ENCODE measurements at places on chromosomes 2 and 18. TPM values are rescaled to one million over a fixed set of nuclear protein-coding genes. Genes with fewer than 3 reads are reported as not detected.

DNA sequence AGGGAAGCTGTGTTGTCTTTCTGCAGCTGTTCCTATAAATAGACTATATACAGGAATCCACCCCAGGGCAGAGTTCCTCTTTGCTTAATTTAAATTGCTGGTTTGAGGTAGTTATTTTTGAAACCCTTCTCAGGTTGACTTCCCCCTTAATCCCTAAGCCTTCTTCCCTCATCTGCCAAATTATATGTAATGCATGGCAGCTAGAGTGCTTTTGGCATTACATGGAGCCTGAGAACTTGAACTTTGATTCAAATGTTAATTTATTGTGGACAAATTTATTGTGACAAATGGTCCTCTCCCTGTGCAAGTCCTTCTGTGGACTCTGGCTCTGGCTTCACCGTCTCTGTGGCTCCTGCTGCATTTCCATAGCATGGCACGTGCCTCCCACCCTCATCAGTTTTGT lies 29.2 kb downstream of the MYO1B start:
- peak; percentile 67 for DNase-seq
- peaks cover 70% of the 10 kb centered on the region for H3K4me1 ChIP-seq
- peak overlapping the region; percentile 61 for H3K4me3 ChIP-seq
- peak overlapping the region; percentile 68 for H3K27ac ChIP-seq
- H3K27me3 ChIP-seq: no peaks in the 10 kb centered on the region
- no peaks in the 10 kb centered on the region for H3K36me3 ChIP-seq

Gene MSH2
- total RNA-seq: 21.9 TPM

Gene VWC2L
- not detected for total RNA-seq

DNA sequence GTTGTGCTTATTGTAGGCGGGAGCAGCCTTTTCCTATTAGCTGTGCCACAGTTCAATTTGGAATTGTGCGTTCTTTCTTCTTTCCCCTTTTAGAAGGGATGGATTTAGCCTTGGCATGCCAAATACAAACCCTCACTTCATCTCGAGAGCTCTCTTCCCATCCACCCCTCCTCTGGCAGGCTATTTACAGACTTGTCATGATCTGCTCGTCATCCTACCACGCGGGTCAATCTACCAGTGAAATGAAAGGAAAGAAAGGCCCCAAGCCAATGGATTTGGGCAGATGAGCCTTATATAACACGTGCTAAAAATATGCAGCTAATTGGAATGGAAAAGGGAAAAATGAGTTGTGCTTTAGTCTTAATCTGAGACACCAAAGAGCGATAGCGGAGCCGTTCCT lies 277.5 kb downstream of the PRKCE start:
- peak overlapping the region; percentile 90 for H3K27ac ChIP-seq
- no peak for DNase-seq
- H3K4me1 ChIP-seq: peaks cover 18% of the 10 kb centered on the region
- no peaks in the 10 kb centered on the region for H3K27me3 ChIP-seq
- H3K4me3 ChIP-seq: no peak overlapping the region
- no peaks in the 10 kb centered on the region for H3K36me3 ChIP-seq

Gene C2orf78
- not detected for total RNA-seq

Gene RAB6C
- not detected for total RNA-seq

- no peak overlapping the region for H3K4me3 ChIP-seq
- H3K27me3 ChIP-seq: no peaks in the 10 kb centered on the region
- no peaks in the 10 kb centered on the region for H3K36me3 ChIP-seq
- DNase-seq: no peak
- H3K4me1 ChIP-seq: peaks cover 1% of the 10 kb centered on the region
- no peak overlapping the region for H3K27ac ChIP-seq
Observed at GRCh38 chr2:191265311-191266170, 20.3 kb downstream of the MYO1B start.
